Activated naive CD4-positive, alpha-beta T cell (primary cell): ENCODE measurements at places on chromosomes 5 and 9.

GRCh38 chr9:87184956-87185642, 237.8 kb upstream of the GAS1 start:
- no peak for DNase-seq

DNA sequence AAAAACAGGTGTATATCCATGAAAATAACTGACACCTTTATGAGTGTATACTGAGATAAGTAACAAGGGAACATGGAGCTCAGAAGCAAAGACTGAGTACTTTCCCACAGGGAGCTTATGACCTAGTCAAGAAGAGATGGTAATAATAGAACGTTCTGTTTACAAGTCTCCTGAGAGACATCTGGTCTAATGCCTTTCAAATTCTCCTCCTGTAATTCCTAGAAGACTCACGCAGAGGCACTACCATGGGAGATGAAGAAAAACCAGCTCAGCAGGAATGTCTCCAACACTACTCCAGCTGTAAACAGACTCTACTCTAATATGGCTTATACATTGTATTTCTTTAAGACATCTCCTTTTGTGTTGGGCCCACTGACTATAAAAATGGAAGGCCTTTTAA, 503.6 kb upstream of the TUSC1 start:
- DNase-seq, result no peak

- no peak for DNase-seq
These were observed 22.5 kb upstream of the GLIPR2 start for GRCh38 chr9:36113999-36114398.

- no peak for DNase-seq
These were observed 42.5 kb downstream of the RALGPS1 start for GRCh38 chr9:126956917-126957686.

DNA sequence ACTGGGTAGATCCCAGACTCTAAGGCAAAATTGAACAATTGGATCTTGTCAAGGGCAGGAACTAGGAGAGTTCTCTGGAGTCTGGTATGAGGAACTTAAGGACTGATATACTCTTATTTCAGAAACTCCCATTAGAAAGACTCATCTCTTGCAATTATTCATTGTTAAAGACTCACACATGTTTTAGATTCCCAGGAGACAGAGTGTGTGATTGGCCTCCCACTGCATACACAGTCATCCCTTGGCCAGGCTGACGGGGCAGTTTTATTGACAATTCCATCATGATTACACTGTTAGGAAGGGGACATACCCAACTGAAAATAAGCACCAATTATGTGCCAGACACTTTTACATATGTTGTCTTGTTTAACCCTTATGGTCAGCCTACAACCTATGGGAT, 347.2 kb downstream of the DMAC1 start:
- DNase-seq, result no peak

DNA sequence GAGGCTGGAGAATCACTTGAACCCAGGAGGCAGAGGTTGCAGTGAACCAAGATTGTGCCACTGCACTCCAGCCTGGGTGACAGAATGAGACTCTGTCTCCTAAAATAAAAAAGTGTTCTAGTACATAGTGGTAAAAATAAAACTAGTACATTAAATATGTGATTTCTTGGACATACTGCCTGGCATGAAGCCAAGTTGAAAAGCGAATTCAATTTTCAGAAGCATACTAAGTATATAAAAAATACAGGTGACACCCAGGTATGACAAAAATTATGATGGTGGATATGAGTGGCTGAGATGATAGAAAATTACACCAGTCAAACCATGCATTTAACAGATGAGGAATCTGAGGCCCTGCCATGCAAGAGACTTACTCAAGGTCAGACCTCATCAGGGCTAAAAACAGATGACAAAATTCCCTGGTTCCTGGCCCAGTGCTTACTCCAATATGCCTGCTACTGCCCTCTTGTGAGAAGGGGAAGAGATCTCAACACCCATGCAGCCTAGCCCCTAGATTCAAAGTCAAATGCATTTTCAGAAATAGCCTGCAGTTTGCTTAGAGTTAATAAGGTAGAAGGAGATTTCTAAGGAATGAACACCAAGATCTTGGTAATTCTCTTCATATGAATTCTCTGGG, 46.6 kb upstream of the GNPDA1 start:
- no peak for DNase-seq

DNA sequence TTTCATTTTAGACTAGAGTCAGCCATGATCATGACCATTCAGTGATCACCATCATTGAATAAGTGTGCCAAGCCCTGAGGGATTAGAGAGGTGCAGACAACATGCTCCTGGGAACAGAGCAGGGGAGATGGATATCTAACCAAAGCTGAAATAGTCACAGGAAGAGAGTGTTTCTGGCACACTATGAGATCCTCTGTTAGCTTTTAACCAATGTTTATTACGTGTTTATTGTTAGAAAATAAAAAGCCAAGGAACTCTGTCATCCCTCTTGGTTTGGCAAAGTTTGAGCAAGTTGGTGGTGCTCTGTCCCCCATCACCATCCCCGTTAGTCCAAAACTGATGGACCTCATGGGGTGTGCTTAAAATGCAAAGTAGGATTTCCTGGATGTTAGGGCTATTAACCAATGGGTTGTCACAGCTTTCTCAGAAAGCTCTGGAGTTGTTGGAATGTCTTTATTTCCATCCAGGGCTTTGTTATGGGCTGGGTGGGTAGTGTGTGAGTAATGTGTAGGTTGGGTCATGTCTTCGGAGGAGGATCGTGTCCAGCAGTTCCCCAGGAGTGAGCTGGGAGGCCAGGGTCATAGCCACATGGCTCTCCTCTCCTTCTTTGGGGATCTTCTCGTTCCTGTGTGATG, 34.9 kb downstream of the SLC28A3 start:
- DNase-seq, result no peak

- no peak for DNase-seq
These were observed 110.9 kb upstream of the BASP1 start for GRCh38 chr5:17106521-17106920.

- no peak for DNase-seq
These were observed 764 bp upstream of the VDAC1 start for GRCh38 chr5:134005417-134006061.

DNA sequence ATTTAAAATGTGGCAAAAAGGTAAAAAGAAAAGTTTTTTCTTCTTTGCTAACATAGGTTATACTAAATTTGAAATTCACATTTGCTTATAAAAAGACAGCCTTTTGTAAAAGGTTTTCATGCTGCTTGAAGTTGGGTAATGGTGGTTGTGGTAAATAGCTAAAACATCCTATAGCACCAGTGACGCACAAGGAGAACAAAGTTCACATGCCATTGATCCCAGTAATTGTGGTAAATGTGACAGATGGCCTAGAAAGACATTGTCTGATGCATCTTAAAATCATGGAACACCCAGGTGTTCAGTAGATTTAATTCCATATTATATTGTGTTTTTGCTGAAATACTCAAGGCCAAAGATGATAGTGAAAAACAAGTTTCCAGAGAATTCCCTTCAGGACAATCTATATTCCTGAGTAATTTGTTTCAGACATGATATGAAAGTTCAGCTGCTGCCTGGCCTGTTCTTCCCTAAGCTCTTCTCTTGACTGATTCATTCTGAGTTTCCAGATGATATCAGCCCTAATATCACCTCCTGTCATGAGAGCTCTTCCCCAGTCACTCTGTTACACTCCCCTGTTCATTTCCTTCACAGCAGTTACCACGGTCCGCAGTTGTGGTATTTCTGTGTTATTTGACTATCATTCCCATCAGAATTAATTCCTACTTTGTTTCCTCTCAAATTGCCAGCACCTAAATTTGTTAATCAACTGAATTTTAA, 4.6 kb upstream of the FBXL17 start:
- no peak for DNase-seq

DNA sequence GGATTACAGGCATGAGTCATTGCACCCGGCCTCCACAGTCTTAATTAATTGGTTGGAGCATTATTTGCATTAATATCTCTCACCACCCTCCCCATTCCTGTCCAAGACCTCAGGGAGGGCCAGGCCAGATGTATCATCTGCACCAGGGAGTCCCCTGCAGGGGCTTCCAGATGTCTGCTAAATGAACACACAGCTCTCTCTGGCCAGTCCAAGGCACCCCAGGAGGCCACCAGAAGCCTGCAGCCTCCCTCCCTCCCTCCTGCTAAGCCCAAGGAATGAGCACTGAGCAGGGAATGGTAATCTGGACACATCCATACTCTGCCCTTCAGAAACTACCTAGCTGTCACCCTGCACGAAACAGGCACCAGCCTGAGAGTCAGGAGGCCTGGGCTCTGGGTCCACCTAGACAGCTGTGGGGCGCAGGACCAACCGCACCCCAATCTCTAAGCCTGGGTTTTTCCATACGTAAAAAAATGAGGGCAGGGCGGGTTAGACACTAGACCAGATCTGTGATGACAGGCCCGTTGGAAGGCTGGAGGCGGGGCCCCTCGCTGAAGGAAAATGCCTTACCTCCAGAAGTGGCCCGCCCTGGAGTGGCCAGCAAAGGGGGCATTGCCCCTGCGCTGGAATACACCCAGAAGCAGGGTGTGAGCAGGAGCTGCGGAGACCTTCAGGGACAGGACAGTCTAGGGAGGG, 8.3 kb downstream of the CIZ1 start:
- DNase-seq, result no peak

DNA sequence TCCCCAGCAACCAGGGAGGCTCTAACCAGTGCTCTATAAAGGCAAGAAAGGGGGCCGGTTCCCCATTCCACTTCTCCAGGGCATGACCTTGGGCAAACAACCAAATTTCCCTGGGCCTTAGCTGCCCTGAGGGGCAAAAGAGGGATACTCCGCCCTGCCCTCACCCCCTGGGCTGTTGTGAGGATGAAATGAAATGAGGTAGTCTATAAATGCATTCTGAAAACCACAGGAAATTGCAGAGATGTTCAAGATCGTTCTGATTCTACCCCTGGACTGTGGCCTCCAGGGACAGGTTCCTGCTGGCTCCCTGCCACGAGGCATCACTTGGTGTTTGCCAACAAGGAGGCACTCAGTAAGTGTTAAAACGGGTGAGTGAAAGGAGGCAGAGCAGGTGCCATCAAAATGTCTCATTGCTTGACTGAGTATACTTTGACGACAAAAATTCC, 5.7 kb downstream of the RAPGEF1 start:
- DNase-seq, result no peak

- DNase-seq, result no peak
These were observed 679.8 kb upstream of the FTMT start for GRCh38 chr5:121171834-121172233.

GRCh38 chr5:67647772-67648171, 451.2 kb upstream of the CD180 start:
- no peak for DNase-seq

GRCh38 chr9:11469745-11470144, 856.9 kb upstream of the PTPRD start:
- no peak for DNase-seq

DNA sequence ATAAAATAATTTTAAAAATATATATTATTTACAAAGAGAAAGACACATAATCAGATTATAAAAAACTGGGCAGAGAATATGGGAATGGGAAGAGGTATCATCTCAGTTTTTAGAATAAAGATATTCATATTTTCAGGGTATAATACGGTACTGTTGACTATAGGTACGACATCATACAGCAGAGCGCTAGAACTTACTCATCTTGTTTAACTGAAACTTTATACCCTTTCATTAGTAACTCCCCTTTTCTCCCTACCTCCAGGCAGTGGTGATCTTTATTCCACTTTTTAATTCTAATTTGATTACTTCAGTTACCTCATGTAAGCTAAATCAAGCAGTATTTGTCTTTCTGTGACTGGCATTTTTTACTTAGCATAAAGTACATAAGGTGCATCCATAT, 742.1 kb downstream of the MTRR start:
- no peak for DNase-seq

GRCh38 chr9:98532574-98532973, 176.2 kb downstream of the GABBR2 start:
- no peak for DNase-seq

DNA sequence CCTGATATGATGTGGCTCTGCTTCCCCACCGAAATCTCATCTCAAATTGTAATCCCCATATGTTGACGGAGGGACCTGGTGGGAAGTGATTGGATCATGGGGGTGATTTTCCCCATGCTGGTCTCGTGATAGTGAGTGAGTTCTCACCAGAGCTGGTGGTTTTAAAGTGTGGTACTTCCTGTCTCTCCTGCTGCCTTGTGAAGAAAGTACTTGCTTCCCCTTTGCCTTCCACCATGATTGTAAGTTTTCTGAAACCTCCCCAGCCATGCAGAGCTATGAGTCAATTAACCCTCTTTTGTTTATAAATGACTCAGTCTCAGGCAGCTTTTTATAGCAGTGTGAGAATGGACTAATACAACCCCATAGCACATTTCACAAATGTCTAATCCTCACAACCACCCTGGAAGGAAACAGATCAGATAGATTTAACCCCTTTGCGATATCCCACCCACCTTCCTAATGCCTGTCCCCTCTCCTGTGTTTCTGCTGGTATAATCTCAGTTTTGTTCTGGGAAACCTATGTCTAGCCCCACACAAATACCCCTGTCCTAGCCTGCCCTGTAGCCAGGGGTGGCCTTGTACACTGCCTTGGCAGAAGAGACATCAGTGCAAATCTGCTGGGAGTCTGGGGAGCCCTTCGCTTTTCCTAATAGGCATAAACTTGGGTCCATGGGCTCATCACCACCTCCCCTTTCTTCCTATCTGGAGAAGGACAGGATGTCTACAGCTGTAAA, 157.0 kb upstream of the RAI14 start:
- DNase-seq, result no peak

DNA sequence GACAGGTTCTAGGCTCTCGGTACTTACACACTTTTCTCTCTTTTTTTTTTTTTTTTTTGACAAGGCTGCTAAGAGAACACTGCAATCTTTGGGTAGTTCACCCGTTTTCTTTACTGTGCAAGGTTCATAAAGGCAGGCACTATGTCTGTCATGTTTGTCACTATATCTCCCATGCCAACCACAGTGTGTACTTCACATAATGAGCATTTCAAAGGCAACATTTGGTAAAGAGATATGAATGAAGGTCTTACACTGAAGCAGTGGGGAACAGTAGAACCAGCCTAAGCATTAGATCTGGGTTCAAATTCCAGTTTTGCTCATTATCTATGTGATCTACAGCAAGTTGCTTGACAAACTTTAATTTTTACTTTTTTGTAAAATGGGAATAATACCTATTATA, 1.5 kb upstream of the HMGCR start:
- DNase-seq, result no peak

DNA sequence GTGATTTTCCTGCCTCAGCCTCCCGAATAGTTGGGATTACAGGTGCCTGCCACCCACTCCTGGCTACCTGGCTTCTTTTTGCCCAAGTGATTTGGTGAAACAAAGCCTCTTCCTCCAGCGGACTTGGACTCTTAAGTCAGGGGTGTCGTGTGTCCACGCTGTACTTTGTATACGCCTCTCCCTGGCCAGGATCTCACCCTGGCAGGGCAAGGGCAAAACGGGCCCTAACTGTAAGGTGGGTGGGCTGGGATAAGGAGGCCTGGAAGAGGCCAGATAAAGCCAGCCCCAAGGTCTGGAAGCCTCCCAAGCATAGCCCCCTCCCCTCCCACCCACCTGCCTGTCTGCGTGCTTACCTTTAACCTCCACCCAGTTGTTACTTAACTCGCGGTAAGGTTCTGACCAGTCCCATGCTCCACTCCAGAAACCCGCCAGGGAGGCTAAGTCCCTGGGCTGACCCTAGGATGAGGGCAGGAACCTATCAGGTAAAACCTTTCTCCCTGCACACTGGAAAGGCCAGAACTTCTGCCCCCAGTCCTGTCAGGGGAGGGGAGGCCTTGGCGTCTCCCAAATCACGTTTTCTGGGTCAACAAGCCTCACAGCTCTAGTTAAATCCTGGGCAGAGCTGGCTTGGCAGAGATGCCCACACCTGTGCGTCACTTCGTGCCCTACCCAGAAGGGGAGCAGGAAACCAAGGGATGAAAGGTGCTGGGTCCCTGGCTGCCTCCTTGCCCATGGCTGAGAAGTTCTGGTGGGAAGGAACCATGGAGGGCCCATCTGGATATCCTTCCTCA, 8.4 kb downstream of the CDK9 start:
- DNase-seq, result no peak
